Activated CD8-positive, alpha-beta memory T cell treated with anti-CD3 and anti-CD28 coated beads for 24 hours (primary cell): ENCODE measurements at places on chromosomes 12 and 14.
A peak's percentile ranks its signal among the peaks of the same experiment; 100 is the strongest.

DNA sequence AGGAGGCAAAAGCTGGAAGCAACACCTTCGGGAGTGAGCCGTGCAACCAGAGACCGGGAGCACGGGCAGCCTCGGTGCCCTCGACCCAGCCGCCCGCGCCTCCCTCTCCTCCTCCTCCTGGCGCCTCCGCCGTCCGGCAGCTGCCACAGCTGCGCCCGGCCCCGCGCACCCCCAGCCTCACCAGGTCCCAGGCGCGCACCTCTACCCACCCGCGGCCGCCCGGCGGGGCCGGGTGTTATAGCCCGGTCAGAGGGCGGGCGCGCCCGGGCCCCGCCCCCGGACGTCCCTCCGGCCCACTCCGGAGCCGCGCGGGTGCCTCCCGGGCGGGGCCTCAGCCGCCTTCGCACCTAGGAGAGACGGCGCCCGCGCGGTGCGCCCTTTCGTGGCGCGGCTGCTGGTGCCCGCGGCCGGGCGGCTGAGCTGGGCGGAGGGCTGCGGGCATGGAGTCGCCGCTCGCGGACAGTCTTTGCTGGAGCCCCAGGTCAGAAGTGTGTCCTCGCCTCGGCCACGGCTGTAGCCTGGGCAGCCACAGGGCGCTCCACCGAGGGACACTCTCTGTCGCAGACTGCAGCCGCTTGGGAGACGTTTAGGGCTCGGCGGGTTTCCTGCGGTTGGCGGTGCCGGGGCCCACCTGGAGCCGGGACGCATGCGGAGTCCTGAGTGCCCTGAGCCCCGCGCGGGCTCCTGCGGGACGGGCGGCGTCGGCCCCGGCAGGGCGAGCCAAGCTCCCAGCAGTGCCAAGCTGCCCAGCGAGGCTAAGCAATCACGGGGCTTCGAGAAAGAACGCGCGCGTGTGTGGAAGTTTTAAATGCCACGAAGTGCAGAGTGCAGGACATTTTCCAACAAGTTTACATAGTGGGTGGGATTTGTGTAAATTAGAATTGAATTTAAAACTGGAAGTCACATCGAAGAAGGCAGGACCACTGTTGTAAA is at the start of gene CPM:
Gene CPM (minus strand): TSS at position 211 of the 933 bp plus-strand sequence. CDS start 334 bp downstream, outside the sequence.
- DNase-seq: peak; percentile 83

GRCh38 chr14:75201087-75201486 is 24.7 kb upstream of the TMED10 start:
- no peak for DNase-seq

GRCh38 chr12:57462912-57463253 is 3.3 kb downstream of the GLI1 start:
- no peak for DNase-seq

DNA sequence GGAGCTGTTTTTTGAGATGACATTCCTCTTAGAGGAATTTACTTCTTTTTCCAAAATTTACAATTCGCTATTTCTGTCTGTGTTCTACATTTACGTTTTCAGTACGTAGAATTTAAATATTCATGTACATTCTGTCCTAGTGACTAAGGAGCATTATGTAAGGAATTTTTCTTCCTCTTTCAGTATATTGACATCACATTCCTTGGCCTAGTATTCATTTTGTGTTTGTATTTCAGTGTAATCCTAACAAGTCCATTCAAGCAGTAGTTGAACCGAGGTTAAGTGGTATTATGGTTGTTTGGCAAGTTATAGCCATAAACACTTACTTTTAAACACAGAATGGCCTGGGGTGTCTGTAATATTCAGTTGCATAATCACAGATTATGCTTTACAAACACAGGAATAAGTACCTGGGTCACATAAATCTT is 465.2 kb downstream of the PCNX1 start:
- DNase-seq: no peak

DNA sequence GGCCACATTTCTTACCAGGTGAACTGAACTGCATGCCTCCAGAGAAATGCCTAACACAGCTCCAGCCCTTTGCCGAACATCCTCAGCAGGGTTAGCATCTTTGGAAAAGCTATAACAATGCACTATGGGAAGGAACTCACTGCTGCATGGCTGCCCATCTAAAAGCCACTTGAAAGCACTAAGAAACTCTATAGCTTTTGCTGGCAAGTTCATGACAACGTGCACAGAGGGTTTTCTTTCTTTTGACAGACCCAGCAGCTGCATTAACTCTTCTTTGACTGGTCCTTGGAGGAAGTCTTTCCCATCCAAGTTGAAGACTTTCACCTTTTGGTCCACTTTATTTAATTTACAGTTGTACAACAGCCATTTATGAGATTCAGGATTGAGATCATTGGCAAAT is 5.3 kb downstream of the TRMT5 start:
- DNase-seq: no peak

DNA sequence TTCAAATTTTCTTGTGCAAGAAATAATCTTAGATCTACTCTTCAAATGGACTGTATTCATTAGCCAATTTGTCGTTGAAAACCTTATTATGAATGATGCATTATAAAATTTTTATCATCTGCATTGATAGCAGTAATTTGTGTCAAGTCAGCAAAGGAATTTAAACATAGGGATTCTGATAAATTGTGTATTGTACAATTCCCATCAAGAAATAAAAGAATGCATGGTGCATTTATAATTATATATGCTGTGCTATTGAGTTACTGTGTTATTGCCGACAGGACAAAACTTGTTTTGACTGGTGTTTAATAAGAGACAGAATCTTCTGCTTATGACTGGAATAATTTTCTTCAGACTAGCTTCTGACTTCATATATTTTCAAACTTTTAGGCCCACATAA is 3.1 kb upstream of the BCDIN3D start:
- no peak for DNase-seq

DNA sequence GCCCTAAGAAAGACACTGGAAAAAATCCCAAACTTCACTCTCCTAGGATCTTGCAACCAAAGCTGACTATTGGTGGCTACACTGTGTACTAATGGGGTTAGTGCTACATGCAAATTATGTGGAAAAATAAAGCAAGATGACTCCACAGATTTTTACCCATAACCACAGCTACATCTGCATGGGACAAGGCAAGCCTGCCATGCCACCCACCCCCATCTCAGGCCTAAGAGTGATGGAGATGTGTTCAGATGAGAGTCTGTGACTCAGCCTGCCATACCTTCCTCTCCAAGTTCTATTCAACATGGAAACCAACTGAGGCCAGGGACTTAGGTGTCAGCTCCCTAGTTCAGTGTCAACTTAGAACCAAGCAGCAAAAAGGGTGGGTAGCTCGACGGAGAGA is 206.2 kb downstream of the PELI2 start:
- no peak for DNase-seq

DNA sequence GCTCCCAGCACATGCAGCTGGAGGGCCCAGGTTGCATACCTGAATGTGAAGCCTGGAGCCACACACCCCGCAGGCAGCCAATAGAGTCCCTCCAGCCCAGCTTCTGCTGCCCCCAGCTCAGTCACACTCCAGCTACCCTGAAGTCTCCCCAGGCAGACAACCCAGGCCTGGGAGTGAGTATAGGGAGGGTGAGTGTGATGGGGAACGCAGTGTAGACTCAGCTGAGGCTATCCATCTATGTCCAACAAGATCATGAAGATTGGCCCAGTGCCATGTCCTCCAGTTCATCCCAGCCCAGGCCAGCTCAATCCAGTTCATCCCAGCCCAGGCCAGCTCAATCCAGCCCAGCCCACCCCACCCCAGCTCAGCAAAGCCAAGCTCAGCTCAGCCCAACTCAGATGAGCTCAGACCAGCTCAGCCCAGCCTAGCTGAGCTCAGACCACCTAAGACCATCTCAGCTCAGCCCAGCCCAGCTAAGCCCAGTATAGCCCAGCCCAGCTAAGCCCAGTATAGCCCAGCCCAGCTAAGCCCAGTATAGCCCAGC is 330.4 kb downstream of the TMEM121 start:
- peak; percentile 56 for DNase-seq

DNA sequence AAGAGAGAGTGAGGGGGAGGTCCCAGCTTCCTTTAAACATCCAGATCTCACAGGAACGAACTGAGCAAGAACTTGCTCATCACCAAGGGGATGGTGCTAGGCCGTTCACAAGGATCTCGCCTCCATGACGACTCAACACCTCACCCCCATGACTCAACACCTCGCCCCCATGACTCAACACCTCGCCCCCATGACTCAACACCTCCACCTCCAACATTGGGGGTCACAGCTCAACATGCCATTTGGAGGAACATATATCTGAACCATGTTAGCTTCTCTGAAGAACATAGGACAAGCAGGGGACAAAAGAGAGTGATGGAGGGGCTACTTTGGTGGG is 66.0 kb upstream of the LHX5 start:
- no peak for DNase-seq

- no peak for DNase-seq
Measured at GRCh38 chr14:61698206-61698980, 3.1 kb downstream of the HIF1A start.

DNA sequence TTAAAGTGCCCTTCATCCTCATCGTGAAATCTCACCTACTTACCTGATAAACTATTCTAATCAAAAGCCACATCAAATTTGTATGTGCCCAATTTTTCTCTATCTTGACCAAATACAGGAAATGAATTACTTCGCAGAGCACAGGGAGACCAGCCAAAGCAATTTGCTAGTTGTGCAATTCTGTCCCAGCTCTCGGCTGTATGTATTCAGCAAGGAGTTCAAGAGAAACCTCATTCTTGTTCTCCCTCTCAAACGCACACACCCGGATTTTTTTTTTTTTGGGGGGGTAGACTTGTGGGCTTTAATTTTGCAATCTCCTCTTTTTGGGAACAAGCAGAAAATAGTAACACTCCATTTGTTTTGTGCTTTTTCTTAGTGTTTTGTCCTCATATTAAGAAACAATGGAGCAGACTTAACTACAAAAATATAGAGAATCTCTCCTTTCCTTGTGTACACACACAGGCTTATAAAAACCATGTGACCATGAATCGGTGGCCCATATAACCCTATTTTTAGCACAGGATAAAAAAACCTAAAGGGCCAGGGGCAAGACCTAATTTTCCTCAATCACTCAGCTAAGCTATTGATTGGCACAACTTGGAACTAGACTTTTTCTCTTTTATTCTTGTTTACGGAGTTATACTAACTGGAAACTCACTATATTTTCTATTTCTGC is 64.2 kb downstream of the MBIP start:
- DNase-seq: no peak

DNA sequence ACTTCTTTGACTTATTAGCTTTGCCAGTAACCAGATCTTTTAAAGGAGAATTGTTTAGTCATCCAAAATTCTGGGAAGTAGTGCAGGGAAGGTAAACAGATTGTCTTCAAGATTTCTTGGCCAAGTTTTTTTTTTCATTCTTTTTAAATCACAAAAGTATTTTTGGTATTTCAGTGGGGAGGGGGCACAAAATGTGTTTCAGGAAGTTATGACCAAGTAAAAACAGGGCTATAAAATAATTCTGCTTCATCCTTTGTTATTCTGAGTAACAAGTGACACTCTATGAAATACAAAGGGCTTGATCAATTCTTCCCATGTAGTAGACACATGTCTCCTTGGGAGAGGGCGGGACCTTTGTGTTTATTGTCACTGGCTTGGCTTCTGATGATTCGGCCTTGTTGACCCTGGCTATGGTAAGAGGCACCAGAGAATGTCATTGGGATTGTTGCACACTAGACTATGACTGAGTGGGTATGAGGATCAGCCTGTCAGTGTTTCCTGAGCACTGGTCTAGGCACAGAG is 55.4 kb downstream of the SUSD6 start:
- DNase-seq: no peak

DNA sequence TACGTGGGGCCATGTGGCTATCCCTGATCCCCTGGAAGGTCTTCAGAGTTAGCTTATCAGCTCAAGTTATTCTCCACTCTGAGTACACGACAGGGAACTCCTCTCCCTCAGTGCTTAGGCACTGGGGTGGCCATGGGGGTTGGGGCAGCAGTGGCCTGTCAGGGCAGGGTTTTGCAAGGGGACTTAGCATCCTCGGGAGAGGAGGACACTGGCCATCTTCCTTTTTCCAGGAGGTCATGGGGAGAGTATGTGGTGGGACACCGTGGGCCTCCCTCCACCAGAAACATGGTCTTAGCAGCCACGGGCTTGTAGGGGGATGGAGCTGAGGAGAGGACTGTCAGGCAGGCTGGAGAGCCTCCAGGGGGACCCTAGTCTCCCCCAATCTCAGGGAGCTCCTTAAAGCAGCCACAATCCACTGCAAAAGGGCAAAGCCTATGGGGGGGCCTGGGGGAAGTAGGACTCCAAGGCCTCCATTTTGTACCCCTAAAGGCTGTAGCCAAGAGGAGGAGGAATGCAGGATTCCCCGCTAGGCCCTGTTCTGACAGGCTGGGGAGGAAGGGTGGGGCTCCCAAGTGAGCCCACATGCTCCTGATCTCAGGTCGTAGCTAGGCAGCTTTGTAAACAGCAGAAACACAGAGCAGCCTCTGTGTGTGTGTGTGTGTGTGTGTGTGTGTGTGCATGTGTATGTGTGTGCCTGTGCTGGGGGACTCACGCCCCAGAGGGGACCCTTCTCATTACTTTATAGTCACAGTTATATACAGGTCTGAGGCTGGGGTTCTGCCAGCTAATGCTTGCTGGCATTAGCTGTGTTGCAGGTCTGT is 36.6 kb downstream of the KRT80 start:
- DNase-seq: no peak

DNA sequence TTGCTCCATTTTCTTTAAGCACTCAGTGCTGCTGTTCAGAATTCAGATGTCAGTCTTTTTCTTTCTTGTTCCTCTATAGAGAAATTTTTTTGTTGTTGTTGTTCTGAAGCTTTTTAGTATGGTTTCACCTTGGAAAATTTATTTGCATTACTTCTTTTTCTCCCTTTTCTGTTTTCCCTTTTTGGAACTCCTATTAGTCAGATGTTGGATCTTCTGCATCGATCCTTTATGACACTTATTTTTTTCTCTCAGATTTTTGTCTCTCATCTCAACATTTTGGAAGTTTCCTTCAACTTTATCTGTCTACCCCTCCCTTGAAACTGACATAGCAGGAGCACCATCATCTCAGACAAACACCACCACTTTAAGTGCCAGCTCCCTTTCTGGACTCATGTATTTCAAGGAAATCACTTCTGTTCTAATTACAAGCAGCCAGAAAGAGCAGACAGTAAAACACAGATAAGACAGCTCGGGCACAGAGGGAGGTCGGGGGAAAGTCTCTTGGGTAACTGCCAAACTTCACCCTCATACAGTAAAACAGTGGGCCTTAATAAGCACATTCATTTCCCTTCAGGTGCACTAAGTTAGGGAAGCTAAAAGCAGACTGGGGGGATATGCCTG is 222.7 kb upstream of the PLXNC1 start:
- DNase-seq: no peak

DNA sequence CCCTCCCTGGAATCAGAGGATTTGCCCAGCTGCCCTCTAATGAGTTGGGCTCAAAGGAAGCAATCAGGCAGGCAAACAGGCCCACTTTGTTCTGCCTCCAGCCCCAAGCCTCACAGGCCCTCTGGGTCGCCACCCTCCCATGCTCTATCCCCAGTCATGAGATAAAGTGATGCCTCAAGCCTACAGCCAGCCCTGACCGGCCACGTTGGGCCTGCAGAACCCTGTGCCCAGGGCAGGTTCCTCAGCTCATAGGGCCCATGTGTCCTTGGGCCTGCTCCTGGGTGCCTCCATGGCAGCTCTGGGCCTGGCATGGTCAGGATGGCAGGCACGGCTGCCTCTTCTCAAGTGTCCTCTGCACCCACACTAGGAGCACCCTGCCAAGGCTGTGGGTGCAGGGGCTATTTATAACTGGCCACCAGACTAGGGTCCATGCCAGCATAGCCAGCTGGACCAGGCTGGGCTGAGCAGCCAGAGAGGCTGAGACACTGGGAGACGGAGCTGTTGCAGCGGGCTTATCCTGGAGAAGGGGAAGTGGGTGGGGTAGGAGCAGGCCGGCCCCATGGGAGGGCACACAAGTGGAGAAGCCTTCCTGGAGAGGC is 20.2 kb downstream of the HDAC7 start:
- no peak for DNase-seq

- DNase-seq: no peak
Measured at GRCh38 chr14:101918065-101918989, 46.0 kb upstream of the DYNC1H1 start.
